Karpas-422 (cell line): ENCODE measurements at places on chromosomes 5 and 9. TPM values are rescaled to one million over a fixed set of nuclear protein-coding genes. Genes with fewer than 3 reads are reported as not detected.

DNA sequence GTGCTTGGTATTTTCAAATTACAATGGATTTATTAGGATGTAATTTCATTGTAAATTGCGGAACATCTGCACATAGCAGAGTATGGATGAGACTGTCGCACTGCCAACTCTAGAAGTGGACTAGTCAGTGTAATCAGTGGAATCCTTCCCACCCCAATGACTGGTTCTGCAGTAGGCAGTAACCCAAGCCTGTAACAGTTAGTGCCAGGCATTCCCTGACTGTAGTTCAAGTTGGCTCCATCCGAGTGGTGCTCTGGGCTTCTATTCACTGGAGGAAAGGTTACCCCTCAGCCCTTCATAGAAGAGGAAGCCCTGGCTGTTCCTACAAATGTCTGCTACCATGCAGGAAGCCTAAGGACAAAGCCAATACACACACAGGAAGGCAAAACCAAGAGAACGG lies 23.2 kb downstream of the AK3 start:
- no peak for DNase-seq

Gene INSL4
- not detected in 2 replicates for total RNA-seq

Gene AIF1L
- total RNA-seq, result not detected in 2 replicates

DNA sequence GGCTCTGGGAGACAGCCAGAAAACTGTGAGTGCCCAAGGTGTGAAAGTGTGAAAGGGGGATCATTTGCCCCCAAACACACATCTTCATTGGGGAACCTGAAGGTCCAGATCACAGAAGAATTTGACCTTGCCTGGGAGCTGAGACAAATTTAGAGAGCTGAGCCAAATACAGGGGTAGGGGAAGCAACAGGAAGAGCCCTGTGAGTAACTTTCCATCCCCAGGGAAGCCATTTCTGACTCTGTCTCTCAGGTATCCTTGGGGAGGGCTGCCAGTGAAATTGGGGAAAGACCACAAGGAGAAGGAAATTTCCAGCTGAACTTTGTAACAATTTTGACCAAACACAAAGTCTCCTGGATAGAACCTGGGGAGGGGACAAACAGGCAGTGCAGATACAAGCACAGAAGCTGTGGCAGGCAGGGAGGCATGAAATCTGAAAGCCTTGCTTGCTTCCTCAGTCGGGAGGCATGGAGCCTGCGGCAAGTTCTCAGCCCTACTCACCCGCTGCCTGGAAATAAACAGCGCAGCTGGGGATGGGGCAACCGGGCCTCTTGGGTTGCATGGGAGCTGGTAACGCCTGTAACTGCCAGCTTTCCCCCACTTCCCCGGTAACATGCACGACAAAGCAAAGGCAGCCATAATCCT lies 31.5 kb upstream of the ZCCHC9 start:
- DNase-seq, result no peak

GRCh38 chr9:127561491-127562278 lies 50.4 kb upstream of the STXBP1 start:
- no peak for DNase-seq

Gene NR2F1-AS1
- 1.7 TPM in 1 of 2 replicates, not detected in the other for total RNA-seq

Gene SOHLH1
- not detected in 2 replicates for total RNA-seq

- DNase-seq, result no peak
Measured at GRCh38 chr5:74251141-74252035, 389.1 kb downstream of the ENC1 start.

- DNase-seq, result no peak
Measured at GRCh38 chr5:63878788-63879187, 83.5 kb downstream of the HTR1A start.

DNA sequence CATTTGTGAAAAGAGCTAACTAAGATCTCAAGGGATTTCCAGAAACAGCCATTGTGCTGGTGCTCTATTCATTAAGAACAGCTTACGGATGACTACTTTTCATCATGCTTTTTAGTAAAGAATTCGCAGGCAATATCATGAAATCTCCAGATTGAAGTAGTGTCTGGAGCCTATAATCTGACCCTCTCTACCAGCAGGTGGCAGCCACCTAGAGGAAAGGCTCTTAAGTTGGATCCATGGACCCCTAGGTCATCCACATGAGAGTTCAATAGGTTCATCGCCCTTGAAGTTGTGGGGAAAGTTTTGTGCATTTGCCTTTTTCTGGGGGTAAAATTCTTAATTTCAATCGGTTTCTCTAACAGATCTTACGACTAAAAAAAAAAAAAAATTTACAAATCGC lies 82.3 kb downstream of the SLC1A3 start:
- peak; percentile 74 for DNase-seq

DNA sequence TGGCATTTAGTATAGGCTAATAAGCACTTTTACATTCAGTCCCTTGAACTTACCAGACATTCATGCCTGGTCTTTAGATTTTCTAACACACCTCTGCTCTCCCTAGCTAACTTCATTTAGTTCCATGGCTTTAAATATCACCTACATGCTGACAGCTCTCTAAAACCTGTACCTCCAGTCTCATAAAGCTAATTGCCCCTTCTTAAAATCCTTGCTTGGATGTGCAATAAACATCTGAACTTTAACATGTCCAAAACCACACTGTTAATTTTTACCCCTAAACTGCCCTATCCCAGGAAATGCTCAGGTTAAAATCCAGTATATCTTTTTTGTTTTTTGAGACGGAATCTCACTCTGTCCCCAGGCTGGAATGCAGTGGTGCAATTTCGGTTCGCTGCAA lies 139.8 kb downstream of the CPLANE1 start:
- DNase-seq, result no peak

DNA sequence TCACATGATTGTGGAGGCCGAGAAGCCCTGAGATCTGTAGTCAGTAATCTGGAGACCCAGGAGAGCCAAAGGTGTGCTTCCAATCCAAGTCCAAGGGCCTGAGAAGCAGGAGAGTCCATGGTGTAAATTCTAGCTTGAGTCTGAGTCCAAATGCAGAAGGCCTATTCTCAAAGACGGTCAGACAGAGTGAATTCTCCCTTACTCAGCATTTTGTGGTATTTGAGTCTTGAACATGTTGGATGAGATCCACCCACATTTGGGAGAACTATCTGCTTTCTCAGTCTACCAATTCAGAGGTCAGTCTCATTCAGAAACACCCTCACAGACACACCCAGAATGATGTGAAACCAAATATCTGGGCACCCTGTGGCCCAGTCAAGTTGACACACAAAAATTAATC lies 128.8 kb upstream of the PTCH1 start:
- DNase-seq, result no peak

DNA sequence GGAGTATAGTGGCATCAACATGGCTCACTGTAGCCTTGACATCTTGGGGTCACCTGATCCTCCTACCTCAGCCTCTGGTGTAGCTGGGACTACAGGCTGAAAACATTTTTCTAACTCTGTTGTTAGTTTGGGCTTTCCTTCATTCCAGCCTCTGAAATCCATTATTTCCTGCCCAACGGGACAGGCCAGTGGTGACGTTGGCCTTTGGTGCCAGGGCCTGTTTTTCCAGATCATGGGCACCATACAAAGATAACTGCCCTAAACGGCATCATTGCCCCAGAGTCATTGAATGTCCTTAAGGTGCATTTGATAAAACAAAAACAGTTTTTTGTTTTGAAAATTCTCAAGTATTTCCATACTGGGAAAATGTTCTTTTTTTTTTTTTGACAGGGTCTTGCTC lies 32.1 kb downstream of the PIK3R1 start:
- no peak for DNase-seq

DNA sequence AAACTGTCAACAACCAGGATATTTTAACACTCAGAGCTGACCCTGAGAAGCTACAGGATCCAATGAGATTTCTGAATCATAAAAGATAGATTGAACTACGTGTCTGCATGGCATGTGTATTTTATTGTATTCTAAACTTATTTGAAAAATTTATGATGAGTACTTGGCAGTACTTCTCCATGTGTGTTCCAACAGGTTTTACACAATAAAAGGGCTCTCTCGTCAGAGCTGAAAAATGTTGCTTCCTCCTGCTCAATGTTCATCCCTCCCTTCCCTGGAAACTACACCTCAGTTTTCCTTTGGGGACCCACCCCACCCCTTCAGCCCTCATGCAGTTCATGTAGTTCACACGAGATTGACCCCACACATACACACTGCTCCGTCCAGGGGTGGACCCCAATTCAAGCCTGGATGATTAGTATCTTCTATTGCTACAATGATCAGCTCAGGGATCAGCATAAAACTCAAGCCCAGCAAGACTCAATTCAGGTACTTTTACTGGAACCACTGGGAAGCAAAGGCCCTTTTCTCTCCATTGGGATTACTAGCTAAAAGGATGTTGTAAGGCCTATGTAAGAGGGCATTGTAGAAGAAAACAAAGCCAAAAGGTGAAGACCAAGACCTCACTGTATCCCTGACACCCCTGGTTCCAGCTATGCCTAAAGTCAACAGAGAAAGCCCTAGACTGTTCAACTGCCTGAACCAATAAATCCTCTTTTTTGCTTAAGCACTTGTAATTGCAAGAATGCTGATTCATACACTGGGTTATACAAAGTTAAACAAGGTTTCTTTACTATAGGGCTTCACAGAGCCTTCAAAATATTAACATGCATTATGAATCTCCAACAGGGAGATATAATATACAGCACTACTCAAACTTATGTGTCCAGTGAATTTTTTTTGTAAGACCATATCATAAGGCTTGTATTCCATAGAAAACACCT lies 112.6 kb downstream of the SAXO1 start:
- no peak for DNase-seq

Gene SMIM33
- not detected in 2 replicates for total RNA-seq

DNA sequence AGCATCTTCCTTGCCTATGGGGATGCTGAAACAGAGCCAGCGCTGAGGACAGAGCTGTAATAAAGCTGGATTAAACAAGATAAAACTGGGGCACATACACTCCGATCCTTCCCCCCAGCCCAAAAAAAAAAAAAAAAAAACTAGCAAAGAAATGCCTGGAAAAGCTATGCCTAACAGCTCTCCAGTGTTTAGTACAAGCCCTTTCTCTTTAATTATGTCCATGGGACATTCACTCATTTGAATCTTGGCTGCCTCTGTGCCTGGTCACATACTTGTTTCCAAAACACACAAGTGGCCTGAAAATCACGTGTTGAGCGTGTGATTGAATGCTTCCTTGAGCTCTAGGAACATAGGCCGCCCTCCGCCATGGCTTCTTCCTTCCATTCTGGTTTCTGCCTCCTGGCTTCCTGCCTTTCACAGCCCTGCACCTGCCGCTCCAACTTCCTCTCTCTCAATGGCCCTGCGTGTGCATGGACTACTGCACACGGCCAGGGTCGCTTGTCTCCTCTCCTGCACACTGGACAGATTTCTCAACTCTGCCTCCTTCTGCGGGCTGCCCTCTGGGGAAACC lies 111.0 kb upstream of the RETREG1 start:
- DNase-seq, result no peak

- no peak for DNase-seq
Measured at GRCh38 chr5:95861864-95862561, 39.5 kb upstream of the GLRX start.

DNA sequence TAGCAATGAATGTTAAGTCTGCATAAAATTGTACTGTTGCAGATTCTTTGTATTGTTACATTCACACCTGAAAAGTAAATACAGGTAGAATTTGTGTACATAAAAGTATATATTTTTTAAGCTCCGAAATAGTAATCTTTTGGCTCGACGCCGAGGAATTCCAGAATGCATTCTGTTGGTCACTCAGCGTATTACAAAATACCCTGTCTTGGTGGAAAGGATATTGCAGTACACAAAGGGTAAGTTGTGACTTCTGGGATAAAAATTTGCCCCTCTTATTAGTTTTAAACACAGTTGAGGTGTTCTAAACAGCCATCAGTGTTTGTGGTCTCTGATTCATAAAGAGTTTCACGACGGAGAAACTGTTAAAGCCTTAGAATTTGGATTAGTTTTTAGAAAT lies 257.6 kb downstream of the ARHGEF28 start:
- no peak for DNase-seq

DNA sequence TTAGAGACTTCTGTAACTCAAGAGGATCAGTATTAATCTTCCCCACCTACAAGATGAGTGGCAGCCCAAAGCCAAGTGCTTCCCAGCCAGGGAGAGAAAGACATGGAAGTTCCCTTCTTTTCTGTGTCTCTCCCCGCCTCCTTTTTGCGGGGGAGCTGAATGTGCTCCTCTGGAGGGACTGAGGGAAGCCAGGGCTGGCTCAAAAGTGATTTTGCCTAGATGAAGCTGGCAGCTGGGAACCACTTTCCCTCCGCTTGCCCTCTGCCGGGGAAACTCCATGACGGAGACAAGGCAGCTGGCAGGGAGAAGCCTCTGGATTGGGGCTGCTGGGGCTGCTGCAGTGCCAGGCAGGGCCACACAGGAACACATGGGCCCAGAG lies 24.4 kb downstream of the EGR1 start:
- DNase-seq, result no peak

Gene CATSPER3
- total RNA-seq, result not detected in 2 replicates

- DNase-seq, result peak; percentile 76
Measured at GRCh38 chr5:144142139-144142823, 28.2 kb downstream of the YIPF5 start.

Gene RFESD
- total RNA-seq, result 6.2 and 6.8 TPM in 2 replicates

DNA sequence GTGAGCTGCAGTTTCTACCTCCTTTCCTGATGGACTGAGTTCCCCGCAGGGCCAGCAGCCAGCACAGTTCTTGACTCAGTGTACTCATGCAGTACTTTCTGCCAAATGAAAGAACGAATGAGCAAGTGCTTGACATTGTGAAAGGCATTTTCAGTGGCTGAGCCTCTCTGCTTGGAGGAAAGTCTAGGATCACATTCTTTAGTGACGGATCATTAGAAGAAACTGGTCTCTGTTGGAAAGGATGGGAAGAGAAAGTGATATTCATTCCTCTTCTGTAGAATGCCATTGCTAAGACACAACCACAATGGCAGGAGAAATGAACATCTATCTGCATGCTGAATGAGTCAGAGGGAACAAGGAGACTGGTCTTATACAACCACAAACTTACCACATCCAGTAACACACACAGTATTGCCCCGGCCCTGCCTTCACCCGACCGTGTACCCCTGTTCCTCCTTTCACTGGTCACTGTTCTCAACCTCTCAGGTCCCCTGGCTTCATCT lies 206.9 kb downstream of the CRB2 start:
- no peak for DNase-seq

Gene RELL2
- 20.4 and 48.3 TPM in 2 replicates for total RNA-seq

Gene PCDHGC5
- 5.1 and 5.8 TPM in 2 replicates for total RNA-seq

GRCh38 chr9:113929634-113930389 lies 53.7 kb downstream of the ZNF618 start:
- no peak for DNase-seq

DNA sequence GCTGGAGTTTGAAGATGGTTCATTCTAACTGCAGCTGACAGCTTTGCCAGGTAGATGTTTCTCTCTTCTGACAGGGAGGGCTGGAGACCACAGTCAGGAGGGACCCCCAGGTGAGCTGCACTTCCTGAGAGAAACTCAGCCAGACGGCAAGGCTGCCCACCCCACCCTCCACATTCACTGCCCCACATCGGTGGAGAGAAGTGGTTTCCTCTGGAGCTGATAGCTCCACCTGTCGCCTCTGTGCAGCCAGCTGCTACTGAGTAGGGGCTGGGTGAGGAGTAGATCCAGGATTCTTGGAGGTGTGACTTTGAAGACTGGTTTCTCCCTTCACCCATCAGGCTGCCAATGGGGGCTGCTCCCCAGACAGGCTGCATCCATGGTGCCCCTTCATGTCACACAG lies 175.0 kb downstream of the CARTPT start:
- DNase-seq, result no peak

- no peak for DNase-seq
Measured at GRCh38 chr5:29944327-29944726, 1249.2 kb upstream of the CDH6 start.

Gene CCL21
- total RNA-seq, result not detected in 2 replicates

- DNase-seq, result no peak
Measured at GRCh38 chr5:164139423-164139822, 634.0 kb downstream of the MAT2B start.
